Aortic smooth muscle cell (primary cell): ENCODE measurements at places on chromosomes 7 and 10. TPM values are rescaled to one million over a fixed set of nuclear protein-coding genes. Genes with fewer than 3 reads are reported as not detected.

The CDH23 gene
- total RNA-seq: 0.12 and 0.26 TPM in 2 replicates

The IQCE gene
- 11.1 and 11.8 TPM in 2 replicates for total RNA-seq

The ADCYAP1R1 gene
- total RNA-seq: under 0.01 and 0.13 TPM in 2 replicates

The ELAPOR2 gene
- 3.3 and 7.8 TPM in 2 replicates for total RNA-seq

The KAZALD1 gene
- total RNA-seq: 78.5 and 101 TPM in 2 replicates

The TACC2 gene
- total RNA-seq: 9.6 and 14.1 TPM in 2 replicates

The NUTM2E gene
- under 0.01 and 0.19 TPM in 2 replicates for total RNA-seq

The MLXIPL gene
- under 0.01 TPM in 1 of 2 replicates, not detected in the other for total RNA-seq

The DRGX gene
- total RNA-seq: not detected in 2 replicates

The GBX1 gene
- total RNA-seq: not detected in 2 replicates

The OTUD1 gene
- 4.2 and 4.5 TPM in 2 replicates for total RNA-seq

The H2BK1 gene
- not detected in 2 replicates for total RNA-seq

The COG5 gene
- total RNA-seq: 30.8 and 72.7 TPM in 2 replicates

The DLG5 gene
- 24.4 and 34.3 TPM in 2 replicates for total RNA-seq

The GPR146 gene
- 0.68 and 0.79 TPM in 2 replicates for total RNA-seq

The UTF1 gene
- total RNA-seq: not detected in 2 replicates

The LIPF gene
- not detected in 2 replicates for total RNA-seq

The WNT8B gene
- total RNA-seq: not detected in 2 replicates

The MYPN gene
- total RNA-seq: 0.06 and 0.26 TPM in 2 replicates
